Fibroblast of skin of left quadriceps (primary cell): ENCODE measurements at places on chromosomes 7 and 10.
A peak's percentile ranks its signal among the peaks of the same experiment; 100 is the strongest.

GRCh38 chr7:114663502-114663901 lies 248.9 kb downstream of the FOXP2 start:
- DNase-seq, result peak; percentile 24

GRCh38 chr10:35363587-35363986 lies 27.3 kb downstream of the CCNY start:
- DNase-seq, result no peak

DNA sequence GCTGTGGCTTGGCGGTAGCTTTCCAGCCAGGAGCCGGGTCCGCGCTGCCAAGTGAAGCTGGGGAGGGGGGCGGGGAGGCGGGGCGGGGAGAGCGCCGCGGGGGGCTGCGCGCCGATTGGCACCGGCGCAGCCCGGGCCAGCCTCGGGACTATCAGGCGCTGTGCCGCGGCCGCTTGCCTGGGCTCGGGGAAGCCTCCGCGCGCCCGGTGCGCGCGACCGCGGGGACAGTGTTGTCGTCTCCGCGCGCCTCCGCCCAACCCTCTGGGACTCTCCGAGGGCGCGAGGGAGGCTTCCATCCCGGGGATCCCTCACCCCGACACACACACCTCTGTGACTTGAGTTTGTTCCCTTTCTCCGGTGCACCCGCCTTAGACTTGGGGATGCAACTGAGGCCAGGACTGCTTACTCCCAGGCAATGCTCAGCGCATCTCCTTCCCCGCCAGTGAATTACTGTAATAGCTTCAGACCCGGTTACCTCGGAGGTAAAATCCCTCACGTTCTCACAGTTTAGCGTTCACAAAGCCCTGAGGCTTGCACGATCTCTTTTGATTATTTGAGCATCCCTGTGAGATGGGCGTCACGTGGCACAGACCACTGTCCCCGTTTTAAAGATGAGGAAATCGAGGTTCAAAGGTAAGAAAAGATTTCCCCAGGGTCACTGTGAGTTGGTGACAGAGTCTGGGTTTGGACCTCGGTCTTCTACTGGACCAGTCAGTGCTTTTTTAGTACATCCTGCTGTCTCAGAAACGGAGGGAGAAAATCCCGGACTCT lies at the start of gene NKX1-2:
NKX1-2 (minus strand) TSS at position 24 of the 771 bp plus-strand sequence. CDS start 92 bp downstream, outside the sequence.
- no peak for DNase-seq

GRCh38 chr7:115216652-115217051 lies 294.8 kb downstream of the MDFIC start:
- DNase-seq, result no peak

DNA sequence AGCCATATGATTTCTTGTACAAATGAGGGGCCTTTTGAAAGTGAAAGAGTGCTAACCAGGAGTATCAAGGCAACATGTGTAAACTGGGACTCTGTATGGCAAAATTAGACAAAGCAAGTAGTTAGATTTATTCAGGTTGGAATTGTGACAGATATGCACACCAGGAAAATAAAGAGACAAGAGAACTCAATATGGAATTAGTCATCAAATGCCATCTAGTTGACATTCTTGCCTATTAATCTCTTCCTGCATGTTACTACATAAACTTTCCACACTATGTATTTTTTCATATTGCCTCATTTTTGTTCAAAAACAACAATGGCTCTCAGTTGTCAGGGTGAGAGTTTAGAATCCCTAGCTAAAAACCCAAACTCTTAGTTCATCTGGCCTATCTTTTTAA lies 799.0 kb downstream of the NRG3 start:
- DNase-seq, result peak; percentile 24

DNA sequence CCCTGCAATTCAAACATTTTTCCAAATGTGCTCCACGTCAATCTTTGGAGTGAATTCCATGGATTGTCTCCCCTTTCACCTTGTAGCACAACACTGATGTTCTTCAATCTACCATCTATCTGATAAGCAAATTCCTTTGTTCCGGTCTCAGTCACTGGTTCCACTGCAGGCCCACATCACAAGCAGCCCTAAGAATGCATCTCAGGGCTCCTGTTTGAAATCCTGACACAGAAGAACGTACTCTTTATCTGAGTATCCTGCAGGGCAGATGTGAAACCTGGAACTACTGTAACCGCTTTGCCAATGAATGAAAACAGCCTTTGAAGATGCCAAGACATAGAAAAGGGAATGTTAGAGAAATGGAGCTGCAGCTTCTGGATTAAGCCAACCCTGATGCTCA lies 62.9 kb upstream of the FAM133B start:
- no peak for DNase-seq

- no peak for DNase-seq
Observed at GRCh38 chr10:60534761-60535389, 145.2 kb upstream of the ANK3 start.

- no peak for DNase-seq
Observed at GRCh38 chr10:50674469-50675254, 50.9 kb upstream of the SGMS1 start.

DNA sequence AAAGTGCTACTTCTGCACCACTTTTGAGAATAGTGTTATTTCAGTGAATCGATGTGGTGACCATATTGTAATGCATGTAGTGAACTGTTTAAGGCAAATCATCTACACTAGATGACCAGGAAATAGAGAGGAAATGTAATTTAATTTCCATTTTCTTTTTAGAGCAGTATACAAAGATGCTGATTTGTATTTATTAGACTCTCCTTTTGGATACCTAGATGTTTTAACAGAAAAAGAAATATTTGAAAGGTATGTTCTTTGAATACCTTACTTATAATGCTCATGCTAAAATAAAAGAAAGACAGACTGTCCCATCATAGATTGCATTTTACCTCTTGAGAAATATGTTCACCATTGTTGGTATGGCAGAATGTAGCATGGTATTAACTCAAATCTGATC lies 110.4 kb downstream of the CFTR start:
- DNase-seq, result no peak

DNA sequence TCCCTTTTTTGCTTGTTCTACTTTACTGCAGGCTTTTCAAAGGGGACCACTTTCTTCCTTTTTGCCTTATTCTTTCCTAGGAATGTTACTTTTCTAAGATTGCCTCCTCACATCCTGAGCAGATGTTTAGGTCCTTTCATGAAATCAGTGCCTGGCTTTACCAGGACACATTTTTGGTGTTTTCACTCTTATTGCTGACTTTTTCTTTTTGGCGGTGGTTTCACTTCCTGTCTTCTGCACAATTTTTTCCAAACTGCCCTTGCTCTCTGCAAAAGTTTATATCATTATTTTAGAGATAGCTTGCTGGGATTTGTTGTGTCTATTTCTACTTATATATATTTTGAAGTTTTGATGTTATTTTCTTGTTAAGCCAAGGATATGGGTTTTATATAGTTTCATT lies 332.2 kb upstream of the MTPN start:
- no peak for DNase-seq

DNA sequence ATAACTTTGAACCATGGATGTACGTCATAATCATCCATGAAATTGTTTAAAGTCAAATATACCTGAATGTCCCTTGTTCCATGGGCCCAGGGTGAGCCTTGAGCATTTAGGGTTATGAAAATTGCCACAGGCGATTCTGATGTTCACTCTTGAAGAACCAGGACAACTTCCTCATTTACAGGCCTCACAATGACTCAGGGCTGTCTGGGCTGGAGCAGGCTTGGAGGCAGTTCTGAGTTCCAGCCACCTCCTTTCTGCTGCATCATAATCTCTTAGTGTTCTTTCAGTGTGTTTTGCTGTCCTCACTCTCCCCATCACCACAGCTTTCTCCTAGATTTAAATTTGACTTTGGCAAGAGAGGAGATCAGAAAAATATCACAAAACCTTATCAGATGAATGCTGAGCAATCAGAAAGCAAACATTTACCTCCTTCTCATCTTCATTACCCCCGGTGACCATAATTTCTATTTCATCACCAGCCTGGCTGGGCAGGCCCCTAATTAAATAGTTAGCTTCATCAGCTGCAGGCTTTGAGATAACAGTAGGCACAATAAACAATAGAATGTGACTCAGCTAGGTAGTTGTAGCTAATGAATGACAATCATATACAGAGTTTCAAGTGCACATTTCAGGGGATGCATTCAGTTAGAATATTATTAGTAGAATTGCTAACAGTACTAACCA lies 571.0 kb downstream of the SH2D4B start:
- no peak for DNase-seq

- peak; percentile 1 for DNase-seq
Observed at GRCh38 chr7:122674502-122674901, 24.4 kb downstream of the RNF133 start.

DNA sequence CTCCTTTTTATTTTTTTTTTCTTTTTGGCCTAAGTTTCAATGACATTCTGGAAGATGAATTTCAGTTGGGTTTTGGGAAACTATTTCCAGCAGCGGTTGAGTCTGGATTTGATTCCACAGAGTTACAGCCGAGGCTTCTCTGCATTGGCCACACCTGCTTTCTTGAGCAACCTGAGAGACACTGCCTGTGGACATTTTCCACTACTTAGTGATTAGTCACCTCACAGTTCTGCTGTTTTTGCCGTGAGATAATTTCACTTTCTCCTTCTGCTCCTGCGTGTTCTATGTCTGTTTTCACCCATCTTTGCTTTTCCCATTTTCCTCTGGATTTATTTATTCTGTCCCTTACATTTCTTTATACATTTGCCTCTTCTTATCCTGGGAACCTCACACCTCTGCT lies 243.0 kb downstream of the BICC1 start:
- no peak for DNase-seq

- no peak for DNase-seq
Observed at GRCh38 chr7:2321020-2321419, 6.8 kb upstream of the SNX8 start.

DNA sequence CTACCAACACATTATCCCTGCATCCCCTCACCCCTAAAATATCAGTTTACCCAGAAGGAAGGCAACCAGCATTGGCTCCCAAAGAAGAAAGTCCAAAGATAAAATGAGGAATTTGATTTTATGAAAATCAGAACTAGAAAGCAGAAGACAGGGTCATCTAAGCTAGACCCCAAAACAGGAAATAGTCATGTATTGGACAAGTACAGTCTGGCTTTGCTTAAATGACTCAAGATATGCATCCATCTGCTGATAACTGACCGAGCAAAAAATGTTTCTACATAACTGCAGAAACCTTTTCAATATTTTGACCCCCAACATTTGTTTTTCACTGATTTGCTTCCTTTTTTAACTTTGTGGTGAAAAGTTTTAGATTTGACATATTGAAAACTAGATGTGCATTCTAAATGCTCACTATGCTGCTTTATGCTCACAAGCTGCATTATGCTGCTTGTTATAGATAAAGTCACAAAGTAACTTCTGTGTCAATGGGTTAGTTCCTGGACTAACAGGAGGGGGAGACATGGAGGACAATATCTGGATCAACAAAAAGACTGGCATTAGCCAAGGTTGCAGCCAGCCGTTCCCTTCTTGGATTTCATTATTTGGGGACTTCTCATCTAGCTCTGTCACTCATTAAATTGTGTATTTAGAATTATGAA lies 227.0 kb downstream of the INHBA start:
- DNase-seq, result no peak

- DNase-seq, result no peak
Observed at GRCh38 chr10:77512219-77512578, 125.4 kb downstream of the KCNMA1 start.

- peak; percentile 67 for DNase-seq
Observed at GRCh38 chr10:58661336-58661735, 148.7 kb downstream of the BICC1 start.

GRCh38 chr7:41872966-41873365 lies 170.1 kb upstream of the INHBA start:
- no peak for DNase-seq

- no peak for DNase-seq
Observed at GRCh38 chr10:92506336-92506735, 67.6 kb downstream of the IDE start.

GRCh38 chr7:74272305-74273038 lies 16.7 kb upstream of the CLIP2 start:
- DNase-seq, result peak; percentile 89

DNA sequence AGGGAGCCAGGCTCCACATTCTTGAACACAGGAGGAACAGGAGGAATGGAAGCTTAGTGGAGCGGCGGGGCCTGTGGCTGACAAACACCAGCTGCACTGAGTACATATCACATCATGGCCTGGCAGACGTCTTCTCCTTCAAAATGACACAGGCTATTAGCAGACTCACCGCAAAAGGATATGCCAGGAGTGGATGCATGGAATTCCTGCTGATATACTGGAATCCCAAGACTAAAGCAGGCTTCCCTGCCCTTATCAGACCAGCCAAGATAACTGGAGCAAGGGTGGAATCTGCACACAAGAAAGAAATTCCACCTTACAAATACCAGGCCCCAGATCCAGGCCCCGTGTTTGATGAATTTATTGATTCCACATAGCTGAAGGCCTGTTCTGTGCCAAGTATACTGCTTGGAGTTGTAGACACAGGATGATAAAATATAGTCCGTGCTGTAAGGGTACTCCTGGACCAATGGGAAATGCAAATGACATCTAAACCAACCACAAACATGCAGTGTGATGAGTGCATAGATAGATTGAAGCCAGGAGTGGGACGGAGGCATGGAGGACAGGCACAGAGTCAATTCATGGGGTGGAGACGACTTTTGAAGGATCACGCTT lies 480.5 kb upstream of the ZMIZ1 start:
- DNase-seq, result peak; percentile 59

- peak; percentile 34 for DNase-seq
Observed at GRCh38 chr10:96830511-96831199, 1.4 kb upstream of the LCOR start.

GRCh38 chr10:122308417-122309141 lies 37.5 kb downstream of the BTBD16 start:
- no peak for DNase-seq

GRCh38 chr7:22399091-22399490 lies 42.1 kb upstream of the RAPGEF5 start:
- DNase-seq, result no peak

GRCh38 chr10:69303632-69304051 lies 25.3 kb downstream of the HK1 start:
- no peak for DNase-seq

GRCh38 chr7:93194386-93194785 lies 31.9 kb downstream of the HEPACAM2 start:
- no peak for DNase-seq

- DNase-seq, result no peak
Observed at GRCh38 chr10:48552946-48553564, 51.8 kb downstream of the ARHGAP22 start.

DNA sequence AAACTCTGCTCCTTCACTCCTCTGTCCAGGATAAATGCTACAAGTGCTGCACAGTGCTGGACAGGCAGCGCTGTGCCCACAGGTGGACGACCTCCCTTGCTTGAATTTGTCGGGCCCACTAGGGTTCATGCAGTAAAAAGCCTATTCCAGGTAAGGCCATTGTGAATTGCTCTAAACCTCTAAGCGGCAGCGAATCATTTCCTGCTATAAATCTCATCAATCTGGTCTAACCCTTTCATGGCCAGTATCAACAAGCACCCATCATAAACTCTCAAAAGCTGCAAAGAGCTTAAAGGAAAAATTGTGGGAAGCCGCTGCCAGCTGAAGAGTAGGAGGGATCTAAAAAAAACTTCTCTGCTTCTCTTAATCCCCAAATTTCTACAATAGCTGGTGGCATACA lies 134.2 kb downstream of the SLC25A13 start:
- no peak for DNase-seq

- DNase-seq, result no peak
Observed at GRCh38 chr10:111186358-111186757, 109.5 kb downstream of the ADRA2A start.
